ENCODE measurements at places on chromosomes 1 and 21.
A peak's percentile ranks its signal among the peaks of the same experiment; 100 is the strongest.

GRCh38 chr1:232477728-232478127 lies 152.2 kb downstream of the SIPA1L2 start:
- DNase-seq, result peak; percentile 53

DNA sequence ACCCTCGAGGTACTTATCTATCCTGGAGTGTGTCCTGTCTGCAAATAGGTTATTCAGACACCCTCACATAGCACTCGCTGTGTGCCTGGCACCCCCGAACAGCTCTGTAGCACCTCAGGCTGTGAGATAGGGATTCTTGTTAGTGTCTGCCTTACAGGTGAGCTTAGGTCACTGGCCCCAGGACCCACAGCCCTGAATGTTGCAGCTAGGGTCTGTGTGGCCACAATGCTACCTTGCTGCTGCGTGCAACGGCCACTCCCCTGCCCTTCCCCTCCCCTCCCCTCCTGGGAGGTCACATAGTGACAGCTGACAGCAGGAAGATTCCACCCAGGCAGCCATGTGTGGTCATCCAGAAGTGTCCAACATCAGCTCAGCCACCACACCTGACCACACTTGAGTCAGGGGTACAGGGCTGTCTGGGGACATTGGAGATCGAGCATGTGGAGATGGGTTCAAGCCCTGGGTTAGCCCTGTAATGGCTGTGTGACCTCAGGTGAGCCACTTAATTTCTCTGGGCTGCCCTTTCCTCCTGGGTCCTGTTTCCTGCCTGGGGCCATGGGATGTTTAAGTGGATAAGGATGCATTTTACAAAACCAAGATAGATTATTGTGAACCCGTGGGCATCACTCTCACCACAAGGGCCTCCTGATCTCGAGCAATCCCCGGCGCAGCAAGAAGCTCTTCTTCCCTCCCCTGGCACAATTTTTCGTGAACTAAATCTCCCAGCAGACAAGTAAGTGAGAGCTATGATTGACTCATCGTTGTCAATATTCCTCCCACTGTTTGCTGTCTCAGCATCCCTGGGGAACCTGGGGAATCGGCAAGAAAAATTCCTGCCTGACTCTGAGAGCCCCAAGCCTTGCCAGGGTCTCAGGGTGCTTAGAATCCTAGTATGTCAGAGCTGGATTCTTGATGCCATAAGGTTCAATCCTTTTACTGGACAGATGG lies 208.7 kb downstream of the PTPRU start:
- DNase-seq, result no peak

- no peak for DNase-seq
Observed at GRCh38 chr1:227043755-227044154, 103.7 kb downstream of the COQ8A start.

- no peak for DNase-seq
Observed at GRCh38 chr1:71371581-71371980, 290.7 kb upstream of the ZRANB2 start.

GRCh38 chr1:101346419-101346818 lies 109.6 kb downstream of the S1PR1 start:
- no peak for DNase-seq

DNA sequence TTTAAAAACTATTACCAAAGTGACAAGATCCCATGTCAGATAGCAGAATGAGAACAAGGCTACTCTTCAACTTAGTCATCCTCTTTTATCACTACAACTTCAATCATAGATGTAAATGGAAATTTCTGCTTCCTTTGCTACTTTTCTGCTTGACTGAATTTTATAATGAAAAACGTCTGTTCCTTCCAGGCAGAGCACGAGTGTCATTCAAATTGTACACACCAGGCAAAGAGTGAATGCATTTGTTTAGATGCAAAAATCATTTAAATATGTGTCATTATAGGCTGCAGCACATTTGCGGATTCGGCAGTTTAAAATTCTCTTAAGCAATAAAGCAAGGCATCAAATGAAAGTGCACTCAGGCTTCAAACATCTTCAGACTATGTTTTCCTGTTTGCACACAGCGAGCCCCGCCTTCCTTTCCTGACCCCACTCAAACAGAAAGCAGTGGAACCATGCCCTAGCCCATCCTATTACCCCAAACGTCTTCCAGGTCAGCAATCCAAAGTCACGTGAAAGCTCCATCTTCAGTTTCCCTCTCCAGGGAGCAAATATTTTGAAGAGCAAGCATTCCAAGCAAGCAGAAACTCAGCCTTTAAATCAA lies 99.6 kb downstream of the APP start:
- peak; percentile 56 for DNase-seq

GRCh38 chr1:115306146-115306545 lies 31.9 kb downstream of the NGF start:
- DNase-seq, result no peak

DNA sequence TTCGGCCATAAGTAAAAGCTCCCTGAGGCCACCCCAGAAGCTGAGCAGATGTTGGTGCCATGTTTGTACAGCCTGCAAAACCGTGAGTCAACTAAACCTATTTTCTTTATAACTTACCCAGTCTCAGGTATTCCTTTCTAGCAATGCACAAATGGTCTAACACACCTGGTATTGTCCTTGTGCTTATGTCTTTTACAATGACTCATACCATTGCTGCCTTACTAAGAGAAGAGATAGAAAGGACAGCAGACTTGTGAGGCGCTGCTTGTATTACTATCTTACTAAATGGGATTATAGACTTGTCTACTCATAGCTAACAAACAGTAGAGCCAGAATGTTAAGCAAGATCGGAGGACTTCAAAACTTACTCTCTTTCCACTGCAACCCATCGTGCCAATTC lies 18.5 kb upstream of the CYYR1 start:
- no peak for DNase-seq

GRCh38 chr1:65846866-65847265 lies 54.2 kb downstream of the PDE4B start:
- no peak for DNase-seq

GRCh38 chr1:221302357-221302756 lies 423.1 kb downstream of the HLX start:
- DNase-seq, result no peak

DNA sequence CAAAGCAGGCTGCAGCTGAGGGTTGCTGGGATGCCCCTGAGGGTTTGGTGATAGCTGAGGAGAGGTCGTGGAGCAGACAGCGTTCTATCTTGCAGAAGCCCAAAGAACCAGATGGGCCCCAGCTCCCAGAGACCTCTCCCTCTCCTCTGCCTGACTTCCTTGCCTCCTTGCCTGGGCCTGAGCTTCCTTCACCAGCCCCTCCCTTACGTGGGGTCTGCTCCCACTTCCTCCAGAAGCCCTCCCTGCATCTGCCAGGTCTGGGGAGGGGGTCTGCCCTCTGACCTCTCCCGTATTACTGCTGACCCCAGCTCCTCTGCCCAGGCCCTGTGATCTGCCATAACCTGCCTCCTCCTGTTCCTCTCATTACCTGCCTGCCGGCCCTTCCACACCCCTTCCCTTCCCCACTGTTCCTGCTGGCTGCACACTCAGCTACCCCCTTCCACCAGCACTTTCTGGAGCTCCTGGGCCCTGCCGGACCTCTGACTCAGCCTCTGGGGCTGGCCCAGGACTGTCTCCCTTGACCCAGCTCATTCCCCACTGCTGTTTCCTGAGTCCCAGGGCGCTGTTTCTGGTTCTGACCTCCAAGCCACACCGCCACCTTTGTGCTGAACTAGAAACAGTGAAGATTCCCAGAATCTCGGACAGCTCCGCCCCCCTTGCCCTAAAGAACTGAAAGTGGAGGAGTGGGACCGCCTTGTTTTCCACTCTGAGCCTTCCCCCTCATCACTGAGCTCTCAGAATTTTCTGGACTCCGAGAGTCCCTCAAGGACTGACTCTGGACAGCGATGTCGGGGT lies 237.7 kb upstream of the C1orf174 start:
- no peak for DNase-seq

DNA sequence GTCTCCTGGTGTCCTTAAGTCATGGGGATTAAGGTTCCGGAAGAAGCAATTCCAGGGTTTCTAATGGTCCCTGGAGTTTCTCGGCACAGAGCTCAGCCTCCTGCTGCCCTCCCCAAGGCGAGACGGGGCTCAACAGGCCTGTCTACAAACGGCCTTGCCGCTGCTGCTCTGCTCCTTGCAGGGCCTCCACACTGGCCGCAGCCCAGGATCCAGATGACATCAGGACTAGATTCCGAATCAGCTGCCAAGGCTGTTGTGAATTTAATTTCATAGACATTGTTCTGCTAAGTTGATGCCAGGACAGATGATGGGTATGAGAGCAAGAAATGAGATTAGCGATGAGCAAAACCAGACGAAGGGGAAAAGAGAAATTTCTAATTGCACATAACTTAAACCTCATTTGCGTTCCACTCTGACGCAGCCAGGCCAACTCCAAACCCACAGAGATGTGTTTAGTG lies 103.6 kb upstream of the BACE2 start:
- DNase-seq, result peak; percentile 53

DNA sequence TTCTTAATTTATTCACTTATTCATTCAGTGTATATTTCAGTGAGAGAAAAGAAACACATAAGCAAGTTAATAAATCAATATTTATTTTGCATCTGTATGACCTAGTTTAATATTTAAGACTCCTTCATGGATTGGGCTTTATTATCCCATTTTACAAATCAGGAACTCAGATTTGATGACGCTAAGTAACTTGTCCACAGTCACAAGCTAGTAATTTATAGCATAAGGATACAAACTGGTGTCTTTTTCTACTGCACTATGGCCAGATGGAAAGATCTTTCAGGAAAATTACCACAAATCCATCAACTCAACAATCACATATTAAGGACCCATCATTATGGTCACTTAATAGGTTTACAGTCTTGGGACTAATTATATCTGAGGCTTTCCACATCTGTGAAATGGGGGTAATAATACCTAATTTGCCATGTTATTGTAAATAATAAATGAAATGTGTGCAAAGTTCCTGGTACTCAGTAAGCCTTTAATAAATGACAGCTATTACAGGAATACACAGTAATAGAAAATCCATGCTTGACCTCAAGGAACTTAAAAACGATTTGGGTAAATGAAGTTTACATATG lies 13.3 kb downstream of the CDKN2C start:
- DNase-seq, result no peak

- no peak for DNase-seq
Observed at GRCh38 chr1:119874186-119874585, 22.1 kb downstream of the ADAM30 start.

GRCh38 chr21:45448810-45449657 lies 44.1 kb downstream of the COL18A1 start:
- no peak for DNase-seq

GRCh38 chr1:25756215-25756614 lies 43.8 kb upstream of the SELENON start:
- DNase-seq, result no peak

- no peak for DNase-seq
Observed at GRCh38 chr1:61058483-61059245, 23.7 kb upstream of the NFIA start.

DNA sequence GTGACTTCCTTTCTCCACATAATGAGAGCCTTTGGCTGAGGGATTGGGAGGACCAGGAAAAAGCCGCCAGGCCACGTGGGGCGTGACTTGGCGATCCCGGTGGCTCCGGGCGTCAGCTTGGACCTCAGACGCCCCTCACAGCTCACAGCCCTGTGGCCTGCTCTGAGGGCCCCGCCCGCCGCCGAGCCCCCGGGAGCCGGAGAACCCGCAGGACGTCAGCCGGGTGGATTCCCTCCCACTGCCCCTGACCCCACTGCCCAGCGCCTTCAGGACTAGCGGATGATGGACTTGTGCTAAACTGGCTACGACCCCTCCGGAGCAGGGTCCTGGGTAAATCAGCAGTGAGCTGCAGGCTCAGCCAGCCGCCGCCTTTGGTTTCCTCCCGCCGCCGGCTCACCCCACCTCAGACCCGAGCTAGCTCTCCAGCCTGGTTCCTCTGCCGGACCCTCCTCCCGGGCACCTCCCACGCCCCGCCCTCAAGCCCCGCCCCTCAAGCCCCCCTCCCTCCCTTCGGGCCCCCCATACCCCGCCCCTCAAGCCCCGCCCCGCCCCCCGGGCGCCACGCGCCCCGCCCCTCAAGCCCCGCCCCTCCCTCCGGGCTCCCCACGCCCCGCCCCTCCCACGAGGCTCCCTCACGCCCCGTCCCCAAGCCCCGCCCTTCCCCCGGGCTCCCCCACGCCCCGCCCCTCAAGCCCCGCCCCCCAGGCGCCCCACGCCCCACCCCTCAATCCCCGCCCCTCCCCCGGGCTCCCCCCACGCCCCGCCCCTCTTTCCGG lies 10.0 kb upstream of the FAAP20 start:
- no peak for DNase-seq

DNA sequence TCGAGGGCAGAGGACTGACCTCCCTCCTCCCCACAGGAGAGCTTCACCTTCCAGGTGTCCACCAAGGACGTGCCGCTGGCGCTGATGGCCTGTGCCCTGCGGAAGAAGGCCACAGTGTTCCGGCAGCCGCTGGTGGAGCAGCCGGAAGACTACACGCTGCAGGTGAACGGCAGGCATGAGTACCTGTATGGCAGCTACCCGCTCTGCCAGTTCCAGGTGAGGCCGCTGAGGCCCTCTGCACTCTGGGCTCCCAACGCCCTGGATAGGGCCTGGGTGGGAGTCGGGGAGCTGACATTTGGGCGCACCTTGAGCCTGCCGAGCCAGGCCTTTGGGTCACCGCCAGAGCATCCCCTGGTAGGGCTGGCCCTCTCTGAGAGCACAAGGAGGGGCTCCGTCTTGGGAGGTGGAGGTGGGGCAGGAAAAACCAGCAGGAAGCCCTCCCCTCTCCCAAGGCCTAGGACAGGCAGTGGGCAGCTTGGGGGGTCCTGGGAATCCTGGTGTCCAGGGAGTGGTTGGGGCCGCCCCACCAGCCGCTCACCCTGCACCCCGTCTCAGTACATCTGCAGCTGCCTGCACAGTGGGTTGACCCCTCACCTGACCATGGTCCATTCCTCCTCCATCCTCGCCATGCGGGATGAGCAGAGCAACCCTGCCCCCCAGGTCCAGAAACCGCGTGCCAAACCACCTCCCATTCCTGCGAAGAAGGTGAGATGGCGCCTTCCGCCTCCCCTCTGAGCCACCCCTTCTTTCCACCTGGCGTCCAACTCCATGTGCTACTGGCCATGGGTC lies 65.1 kb downstream of the PIK3CD start:
- DNase-seq, result no peak

- no peak for DNase-seq
Observed at GRCh38 chr1:27935721-27936120, 921 bp downstream of the SMPDL3B start.

- DNase-seq, result no peak
Observed at GRCh38 chr1:182890927-182891610, 51.9 kb downstream of the DHX9 start.

- DNase-seq, result no peak
Observed at GRCh38 chr1:95384567-95384966, 150.6 kb downstream of the RWDD3 start.

GRCh38 chr1:31568895-31569595 lies 7.3 kb upstream of the TINAGL1 start:
- no peak for DNase-seq

- no peak for DNase-seq
Observed at GRCh38 chr1:230320804-230321203, 105.3 kb downstream of the PGBD5 start.

DNA sequence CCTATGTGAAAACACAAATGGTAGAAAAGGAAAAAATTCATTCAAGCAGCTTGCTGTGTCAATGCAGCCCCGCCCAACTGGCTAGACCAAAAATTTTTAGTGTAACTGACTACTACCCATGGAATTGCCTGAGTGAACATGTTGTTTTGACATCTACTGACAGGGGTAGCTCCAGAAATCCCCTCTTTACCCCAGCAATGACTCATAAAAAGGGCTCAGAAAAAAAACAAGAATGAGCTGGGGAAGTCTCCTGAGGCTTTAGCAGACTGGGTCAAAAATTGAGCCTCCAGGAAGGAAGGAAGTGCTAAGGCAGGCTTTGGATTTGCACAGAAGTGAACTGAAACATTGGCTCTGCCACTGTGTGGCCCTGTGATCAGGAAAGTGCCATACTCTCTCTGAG lies 24.4 kb upstream of the FGGY start:
- no peak for DNase-seq

GRCh38 chr1:180026556-180026955 lies 71.9 kb downstream of the CEP350 start:
- DNase-seq, result no peak

Data from fibroblast of skin of left biceps (primary cell).